Fibroblast of lung (primary cell): ENCODE measurements at places on chromosomes 12 and 14. TPM values are rescaled to one million over a fixed set of nuclear protein-coding genes. Genes with fewer than 3 reads are reported as not detected.

The RFLNA gene
- 0.26 TPM in 1 of 2 replicates, not detected in the other for total RNA-seq

The SLC4A8 gene
- total RNA-seq = 3.3 and 7.3 TPM in 2 replicates

The RND1 gene
- total RNA-seq = under 0.01 and 0.17 TPM in 2 replicates

The DCAF4 gene
- total RNA-seq = 4.9 and 10.2 TPM in 2 replicates

The CDKL1 gene
- 14.1 and 22.8 TPM in 2 replicates for total RNA-seq
